ENCODE measurements at places on chromosomes 1 and 21.

DNA sequence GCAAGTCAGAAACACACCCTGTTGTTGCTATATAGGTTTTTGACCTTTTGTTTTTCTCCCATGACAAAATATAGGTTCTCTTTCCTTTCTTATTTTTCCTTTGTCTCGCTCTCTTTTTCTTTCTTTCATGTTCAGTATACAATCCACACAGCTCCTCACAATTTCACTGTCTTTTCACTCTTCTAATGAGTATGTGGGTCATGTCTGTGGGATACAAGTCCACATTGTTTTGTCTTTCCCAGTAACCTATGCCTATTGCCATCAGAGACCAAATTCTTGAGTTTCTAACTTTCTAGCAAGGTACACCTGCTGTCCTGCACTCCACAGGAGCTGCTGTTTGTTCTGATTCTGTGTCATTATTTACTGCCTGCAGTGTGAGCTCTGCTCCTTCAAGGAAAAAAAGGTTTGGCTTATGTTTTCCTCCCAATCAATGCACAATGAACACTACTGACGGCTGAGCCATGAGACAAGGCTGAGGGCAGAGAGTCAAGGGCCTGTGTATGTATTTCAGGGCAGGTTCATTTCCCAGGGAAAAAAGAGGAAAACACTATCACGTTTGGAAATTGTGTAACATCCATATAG is 453.8 kb downstream of the NEGR1 start:
- no peak for DNase-seq

DNA sequence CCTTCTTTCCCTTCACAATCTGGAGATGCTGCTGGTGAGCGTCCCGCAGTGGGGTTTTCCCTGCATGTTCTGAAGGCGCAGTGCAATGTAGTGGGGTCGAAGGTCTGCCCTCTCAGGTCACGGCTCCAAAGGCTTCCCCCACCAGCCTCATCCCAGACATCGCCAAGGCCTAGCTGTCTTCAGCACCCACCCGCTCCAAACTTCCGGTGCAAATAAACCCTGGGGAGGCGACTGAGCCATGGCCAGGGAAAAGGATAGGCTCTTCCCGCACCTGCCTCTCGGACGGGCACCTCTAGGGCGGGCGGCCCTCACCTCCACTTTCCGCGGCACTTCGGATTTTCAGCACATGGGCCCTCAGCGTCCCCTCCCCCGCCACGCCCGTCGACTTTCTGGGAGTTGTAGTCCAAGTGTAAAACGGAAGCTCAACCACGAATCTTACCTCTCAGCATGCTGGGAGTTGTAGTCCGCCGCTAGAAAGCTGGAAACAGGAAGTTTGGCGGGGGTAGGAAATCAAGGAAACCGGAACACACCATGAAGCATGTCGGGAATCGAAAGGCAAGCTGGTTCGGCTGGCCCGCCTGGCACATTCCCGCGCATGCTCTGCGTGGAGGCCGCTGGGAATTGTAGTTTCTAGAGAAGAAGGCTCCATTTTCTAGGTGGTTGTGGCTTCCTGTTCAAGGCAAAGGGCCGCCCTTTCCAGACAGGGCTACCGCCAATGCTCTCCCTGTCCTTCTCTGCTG is at the start of gene MRPL24:
Gene MRPL24, minus strand, starts transcription at position 348 of the 740 bp plus-strand sequence. CDS start 2,384 bp downstream, outside the sequence.
- DNase-seq: peak; percentile 99

GRCh38 chr1:16972189-16972895 is 8.1 kb downstream of the MFAP2 start:
- no peak for DNase-seq

GRCh38 chr1:197770243-197770642 is 5.0 kb downstream of the DENND1B start:
- DNase-seq: no peak

DNA sequence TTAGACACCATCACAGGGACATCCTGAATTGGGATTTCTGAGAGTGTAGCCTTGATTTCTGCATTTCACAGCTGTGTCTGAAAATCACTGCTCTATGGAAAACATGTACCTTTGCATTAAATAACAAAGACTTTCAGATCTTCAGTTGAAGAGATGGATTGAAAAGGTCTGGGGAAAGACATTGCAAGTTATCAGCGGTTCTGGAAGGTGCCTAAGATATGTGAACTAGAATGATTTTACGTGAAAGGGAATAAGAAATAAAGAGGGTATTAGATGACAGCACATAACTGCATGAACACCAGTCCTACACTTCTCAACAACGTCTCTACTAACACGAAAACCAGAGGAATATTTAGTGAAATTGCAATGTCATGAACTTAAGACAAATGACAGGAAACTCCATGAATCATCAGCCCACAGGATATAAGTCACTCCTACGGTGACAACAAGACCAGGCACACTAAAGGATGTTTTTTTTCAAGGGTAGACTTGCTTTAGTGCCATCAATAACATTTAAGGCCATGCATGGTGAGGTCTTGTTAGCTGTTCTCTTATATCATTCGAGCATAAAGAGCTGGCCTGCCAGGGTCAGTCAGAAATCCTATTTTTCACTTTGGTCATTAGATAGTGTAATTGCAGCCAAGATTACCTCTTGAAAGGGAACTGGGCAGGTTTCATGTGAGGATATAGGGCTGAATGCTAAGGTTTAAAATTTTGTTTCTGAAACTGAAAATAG is 283.1 kb downstream of the GRIK1 start:
- no peak for DNase-seq

- DNase-seq: peak; percentile 67
Measured at GRCh38 chr1:201506092-201506491, 831 bp downstream of the CSRP1 start.

GRCh38 chr1:113615425-113615824 is 143.9 kb downstream of the PHTF1 start:
- no peak for DNase-seq

- no peak for DNase-seq
Measured at GRCh38 chr1:203492082-203492747, 1.7 kb upstream of the OPTC start.

DNA sequence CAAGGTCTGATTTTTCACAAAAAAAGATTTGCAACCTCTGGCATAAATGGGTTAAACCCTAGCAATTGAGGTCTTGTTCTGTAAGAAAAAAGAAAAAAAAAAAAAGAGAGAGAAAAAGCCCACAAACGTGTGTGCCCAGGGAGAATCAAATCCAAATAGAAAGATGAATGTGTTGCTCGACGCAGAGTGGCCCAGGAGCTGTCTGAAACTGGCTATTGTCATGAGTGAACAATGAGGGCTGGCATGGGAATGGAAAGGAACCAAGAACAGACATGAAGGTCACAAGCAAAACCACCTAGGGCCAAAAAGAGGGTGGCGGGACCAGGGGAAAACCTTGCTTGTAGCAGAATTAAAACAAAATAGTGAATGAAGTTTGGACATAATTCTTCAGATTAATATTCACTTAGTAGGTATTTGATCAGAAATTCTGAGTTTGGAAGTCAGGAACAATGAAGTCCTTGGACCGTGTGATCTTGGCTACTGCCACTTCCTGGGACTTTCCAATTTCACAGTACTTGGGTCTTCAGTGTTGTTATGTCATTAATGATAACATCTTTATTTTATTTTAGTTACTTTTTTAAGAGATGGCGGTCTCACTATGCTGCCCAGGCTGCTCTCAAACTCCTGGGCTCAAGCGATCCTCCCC is 3.1 kb downstream of the ENO1 start:
- no peak for DNase-seq

DNA sequence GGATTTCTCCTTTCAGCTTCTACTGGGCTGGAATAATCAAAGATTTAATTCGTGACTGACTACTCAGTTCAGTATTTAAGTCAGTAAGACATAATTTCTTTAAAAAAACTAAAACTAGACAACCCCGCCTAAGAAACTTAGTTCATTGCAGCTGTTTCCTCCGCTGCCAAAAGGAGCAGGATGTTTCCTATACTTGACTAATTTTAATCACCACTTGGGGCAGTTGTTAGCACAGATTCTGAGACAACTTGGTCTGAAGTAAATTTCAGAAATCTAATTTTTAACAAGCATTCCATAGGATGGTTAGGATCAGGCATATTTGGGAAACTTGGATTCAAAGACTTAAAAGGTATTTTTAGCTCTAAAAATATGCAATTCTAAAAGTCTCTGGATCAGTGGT is 34.0 kb downstream of the EPRS1 start:
- no peak for DNase-seq

- DNase-seq: no peak
Measured at GRCh38 chr1:21517161-21517589, 8.0 kb downstream of the ALPL start.

Measured in sigmoid colon (tissue), 7 donors.